ENCODE measurements at places on chromosomes 3 and 15.

GRCh38 chr3:14403619-14404155, 1.3 kb downstream of the SLC6A6 start:
- DNase-seq, result no peak

DNA sequence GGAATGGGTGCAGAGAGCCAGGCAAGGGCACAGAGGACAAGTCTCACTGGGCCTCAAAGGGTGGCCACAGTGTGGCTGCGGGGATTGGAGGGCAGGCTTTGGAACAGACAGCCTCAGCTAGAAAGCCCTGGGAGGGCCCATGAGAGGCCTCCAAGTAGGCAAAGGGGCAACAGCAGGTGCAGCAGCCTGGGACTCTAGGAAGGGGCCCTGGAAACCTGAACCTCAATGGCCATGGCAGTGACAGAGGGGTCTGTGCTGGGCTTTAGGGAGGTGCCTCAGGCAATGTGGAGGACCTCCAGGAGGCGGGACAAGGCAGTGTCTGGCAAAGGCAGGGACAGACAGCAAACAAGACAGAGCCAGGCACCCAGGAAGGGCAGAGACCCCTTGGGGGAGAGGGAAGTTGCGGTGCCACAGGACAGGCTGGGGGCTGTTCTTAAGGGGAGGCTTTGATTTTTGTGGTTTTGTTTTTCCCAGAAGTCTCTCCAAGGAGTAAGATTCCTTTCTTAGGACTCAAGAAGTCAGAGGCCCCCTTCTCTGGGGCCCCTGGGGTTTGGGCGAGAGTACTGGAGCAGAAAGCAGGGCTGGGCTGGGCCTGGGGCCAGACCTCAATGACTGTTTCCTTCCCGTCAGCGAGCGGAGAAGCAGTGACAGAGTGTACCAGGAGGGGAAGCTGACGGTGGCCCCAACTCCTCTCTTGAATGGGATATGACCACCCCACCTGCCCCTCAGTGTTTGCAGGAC, 9.7 kb downstream of the STOML1 start:
- peak; percentile 62 for DNase-seq

DNA sequence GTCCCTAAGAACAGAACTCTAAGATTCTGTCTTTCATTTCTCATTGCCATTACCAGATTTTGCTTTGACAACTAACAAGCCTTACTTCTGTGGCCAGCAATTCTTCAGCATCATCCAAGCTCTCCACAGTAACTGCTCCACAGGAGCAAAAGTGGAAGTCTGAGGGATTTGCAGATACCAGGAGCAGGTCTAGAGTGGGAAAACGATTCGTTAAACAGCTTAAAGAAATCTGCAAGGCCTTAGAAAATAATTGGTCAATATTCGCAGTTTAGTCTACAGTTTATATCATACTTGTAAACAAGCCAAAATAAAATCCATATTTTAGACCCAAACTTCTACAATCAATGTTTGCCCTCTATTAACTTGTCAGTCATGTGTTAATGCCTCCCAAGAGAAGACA, 24.1 kb downstream of the MYH15 start:
- no peak for DNase-seq

DNA sequence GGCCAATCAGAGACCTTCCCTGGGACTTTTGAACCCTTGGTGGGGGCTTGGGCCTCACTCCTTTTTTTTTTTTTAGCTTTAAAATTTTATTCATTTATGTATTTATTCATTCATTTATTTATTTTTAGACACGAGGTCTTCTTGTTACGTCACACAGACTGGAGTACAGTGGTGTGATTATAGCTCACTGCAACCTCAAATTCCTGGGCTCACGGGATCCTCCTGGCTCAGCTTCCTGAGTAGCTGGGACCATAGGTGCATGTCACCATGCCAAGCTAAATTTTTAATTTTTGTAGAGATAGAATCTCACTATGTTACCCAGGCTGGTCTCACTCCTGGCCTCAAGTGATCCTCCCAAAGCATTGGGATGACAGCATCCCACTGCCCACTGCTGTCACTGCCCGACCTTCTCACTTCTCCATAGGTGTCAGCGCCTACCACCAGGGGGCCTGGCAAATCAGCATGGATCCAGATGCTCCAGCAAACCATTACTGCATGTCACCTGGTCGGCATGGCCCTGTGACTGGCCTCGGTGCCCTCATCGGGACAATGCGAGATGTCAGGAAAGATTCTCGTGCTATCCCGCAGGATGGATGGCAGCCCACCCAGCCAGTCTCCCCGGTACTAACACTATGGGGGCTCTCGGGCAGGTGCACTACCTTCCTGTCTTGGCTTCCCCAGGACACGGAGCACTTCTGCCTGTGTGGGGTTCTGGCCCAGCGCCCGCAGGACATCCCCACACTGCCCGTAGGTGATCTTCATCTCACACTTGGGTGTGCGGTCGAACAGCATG, 3.0 kb downstream of the MYL3 start:
- DNase-seq, result peak; percentile 46

GRCh38 chr15:81215531-81215930, 18.9 kb downstream of the IL16 start:
- no peak for DNase-seq

GRCh38 chr15:58146749-58147148, 8.6 kb downstream of the AQP9 start:
- DNase-seq, result no peak

DNA sequence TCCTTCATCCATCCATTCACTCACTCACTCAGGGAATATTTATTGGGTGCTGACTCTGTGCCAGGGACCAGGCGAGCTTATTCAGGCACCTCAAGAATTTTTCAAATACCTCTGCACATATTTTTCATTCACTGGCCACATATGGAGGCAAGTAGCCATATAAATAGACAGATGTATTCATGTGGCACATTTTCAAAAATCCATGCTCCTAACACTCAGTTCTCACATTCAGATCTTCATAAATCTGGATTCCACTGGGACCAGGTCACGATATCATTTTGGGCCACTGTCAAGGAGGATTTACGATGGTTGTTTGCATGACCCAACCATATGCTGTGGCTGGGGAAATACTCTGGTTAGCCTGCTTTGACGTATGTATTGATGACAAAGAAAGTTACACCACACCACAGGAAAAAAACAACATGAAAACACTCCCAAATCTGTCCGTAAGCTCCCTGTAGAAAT, 241.8 kb upstream of the LRTM1 start:
- DNase-seq, result no peak

DNA sequence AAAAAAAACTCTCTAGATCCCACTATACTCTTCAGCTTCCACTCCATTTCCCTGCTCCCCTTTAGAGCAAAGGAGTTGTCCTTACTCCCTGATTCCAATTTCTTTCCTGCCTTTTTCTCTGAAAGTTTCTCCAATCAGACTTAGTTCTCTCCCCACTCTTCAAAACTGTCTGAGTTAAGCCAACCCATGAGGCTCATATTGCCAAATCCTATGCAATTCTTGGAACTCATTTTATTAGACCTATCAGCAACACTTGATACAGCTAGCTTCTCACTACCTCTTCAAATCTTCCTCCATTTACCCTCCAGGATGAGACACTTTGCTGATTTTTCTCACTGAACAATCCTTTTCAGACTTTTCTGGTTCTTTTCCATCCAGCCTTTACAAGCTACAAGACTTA, 233.1 kb downstream of the THRB start:
- no peak for DNase-seq

- DNase-seq, result no peak
Measured at GRCh38 chr3:4313606-4314293, 10.6 kb downstream of the SETMAR start.

GRCh38 chr3:15458212-15458780, 30.9 kb downstream of the EAF1 start:
- no peak for DNase-seq

DNA sequence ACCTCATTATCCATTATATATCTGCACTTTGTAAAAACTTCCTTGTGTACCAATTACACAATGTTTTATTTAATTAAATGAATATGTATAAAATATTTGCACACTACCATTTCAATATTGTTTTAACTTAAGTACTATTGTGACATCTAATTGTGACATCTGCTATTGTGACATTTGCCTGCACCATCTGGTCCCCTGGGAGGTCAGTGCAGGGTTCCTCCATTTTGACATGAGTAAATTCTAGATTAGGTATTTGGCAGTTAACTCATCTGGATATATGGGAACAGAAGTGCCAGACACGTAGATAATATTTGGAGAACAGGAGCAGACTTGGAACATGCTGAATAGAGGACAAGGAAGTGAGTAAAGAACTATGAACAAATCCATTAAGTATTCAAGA, 332.1 kb downstream of the VGLL3 start:
- no peak for DNase-seq

DNA sequence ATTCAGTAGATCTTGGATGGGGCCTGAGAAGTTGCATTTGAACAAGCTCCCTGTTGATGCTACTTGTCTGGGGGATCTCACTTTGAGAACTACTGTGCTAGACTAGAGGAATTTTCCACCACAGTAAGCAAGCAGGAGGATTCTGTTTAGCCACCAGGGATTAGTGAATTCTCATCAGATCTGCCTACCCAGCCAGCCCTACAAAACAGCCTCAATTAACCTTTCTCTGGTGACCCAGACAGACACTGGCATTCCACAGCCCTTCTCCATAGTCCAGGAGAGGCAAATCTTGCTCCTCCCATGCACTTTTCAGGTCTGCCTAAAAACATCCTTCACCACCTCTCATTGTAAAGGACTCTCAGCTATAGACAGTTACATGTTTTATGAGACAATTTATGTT, 16.7 kb upstream of the MYH15 start:
- no peak for DNase-seq

GRCh38 chr3:45084361-45084760, 58.3 kb downstream of the CLEC3B start:
- DNase-seq, result no peak

DNA sequence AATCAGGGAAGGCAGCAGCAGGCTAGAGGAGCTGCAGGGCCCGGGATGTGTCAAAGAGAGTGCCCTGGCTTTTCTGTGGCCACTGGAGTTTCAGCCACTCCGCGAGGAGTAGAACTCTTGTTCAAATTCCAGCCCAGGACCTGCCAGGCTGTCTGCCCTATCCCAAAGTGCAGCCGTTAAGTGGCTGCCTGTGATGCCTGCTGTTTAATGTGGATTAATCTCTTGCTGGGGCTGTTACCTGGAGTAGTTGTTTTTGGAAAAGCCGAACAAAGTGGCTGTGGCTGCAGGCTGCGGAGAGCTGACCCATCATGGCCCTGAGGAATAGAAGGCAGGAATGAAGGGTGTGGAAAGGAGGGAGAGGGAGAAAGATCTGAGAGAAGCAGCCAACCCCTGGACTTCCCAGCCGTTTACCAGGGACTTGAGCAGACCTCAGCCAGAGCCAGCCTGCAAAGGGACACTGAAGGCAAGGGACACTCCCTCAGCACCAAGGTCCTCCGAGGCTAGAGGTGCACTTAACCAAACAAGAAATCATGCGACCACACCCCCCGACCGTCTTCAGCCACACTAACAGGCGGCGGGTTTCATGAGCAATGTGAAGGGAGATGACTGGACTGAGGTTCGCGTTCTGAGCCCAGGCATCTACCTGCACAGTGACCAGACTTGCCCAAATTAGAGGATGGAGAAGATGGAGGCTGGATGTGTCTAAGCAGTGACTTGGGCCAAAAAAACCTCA, 4.7 kb downstream of the CDAN1 start:
- no peak for DNase-seq

DNA sequence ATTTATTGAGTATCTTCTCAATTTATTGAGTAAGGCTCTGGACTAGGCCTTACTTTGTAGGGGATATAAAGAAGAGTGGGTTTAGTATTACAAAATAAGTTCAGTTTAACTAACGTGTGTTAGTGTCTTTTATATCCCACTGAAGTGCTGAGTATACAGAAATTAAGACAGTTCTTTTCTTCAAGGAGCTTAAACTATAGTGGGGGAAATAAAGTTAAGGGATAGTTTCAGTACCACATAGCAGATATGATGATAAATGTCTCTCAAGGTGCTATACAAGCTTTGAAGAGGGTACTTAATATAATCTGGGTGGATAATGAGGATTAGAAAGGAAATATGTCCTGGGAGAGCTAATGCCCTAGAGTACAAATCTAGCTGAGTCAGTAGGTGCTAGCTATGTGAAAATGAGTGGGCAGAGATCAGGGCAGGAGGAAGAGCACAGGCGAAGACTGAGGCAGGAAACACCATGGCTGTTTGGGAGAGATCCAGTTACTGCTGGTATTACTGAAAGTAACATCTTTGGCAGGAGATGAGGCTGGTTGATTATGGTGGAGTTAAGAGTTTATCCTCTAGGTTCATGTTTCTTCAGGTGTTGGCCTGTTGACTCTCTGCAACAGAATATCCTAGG, 46.0 kb downstream of the TEX9 start:
- no peak for DNase-seq

DNA sequence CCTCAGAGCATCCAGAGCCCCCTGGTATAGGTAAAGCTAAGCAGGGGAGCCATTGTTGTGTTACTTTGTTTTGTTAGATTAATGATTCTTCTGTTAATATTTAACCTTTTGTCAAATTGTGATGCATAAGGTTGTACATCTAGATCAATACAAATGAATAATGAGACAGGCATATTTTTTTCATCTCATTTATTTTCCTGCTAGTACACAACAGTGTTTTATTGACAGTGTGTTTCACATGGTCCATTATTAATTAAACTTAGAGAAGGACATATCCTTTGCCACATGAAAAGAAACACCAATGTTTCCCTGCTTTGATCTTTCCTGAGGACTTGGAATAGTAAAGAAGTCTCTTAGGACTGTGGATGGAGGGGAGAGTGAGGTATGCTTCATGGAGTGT, 543.6 kb upstream of the CFAP20DC start:
- DNase-seq, result no peak

DNA sequence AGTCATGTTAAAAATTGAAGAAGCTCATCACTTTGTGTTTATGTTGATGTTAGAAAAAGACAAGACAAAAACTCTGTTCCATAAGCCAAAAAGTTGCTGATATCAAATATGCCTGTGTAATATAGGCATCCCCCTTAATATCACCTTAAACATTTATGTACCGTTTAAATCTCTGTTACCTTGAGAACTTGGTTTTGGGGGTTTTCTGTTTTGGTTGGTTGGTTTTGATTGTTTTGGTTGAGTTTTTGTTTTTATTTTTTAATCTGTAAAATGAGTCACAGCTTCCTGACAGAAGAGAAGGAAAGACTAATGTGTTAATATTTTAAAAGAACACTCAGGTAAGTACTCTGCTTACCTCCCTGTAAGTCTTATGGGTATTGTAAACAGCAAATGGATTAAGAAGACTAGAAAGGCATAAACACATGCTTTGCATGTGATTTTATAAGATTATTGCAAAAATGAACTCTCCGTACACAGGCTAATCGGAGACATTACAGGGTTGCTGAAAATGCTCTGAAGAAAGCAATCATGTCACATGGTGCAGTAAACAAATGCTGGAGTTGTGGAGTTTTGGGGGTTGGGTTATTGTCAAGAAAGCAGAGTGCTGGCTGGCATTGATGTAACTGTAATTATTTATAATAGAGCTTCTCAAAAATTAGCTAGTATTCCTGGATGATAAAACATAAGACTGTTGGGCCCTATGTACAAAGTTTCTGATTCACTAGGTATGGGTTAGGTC, 69.5 kb upstream of the MBNL1 start:
- DNase-seq, result no peak

DNA sequence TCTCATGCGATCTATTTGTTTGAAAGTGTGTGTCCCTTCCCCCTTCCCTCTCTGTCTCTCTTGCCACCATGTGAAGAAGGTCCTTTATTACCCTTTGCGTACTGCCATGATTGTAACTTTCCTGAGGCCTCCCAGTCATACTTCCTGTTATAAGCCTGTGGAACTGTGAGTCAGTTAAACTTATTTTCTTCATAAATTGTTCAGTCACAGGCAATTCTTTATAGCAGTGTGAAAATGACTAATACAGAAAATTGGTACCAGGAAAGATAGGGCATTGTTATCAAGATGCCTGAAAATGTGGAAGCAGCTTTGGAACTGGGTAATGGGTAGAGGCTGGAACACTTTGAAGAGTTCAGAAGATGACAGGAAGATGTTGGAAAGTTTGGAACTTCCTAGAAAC, 743.7 kb upstream of the NECTIN3 start:
- DNase-seq, result no peak

Measured in stimulated activated naive CD8-positive, alpha-beta T cell treated with anti-CD3 and anti-CD28 coated beads, Interleukin-15, Interleukin-2, amounts not matched to agents 100 U/mL and 50 U/mL, for 24 hours (primary cell).